ENCODE measurements at places on chromosomes 12 and 14.
A peak's percentile ranks its signal among the peaks of the same experiment; 100 is the strongest.

- DNase-seq = no peak
Measured at GRCh38 chr12:25200703-25201102, 5.7 kb downstream of the ETFRF1 start.

- DNase-seq = no peak
Measured at GRCh38 chr12:132247718-132248452, 81.5 kb downstream of the GALNT9 start.

DNA sequence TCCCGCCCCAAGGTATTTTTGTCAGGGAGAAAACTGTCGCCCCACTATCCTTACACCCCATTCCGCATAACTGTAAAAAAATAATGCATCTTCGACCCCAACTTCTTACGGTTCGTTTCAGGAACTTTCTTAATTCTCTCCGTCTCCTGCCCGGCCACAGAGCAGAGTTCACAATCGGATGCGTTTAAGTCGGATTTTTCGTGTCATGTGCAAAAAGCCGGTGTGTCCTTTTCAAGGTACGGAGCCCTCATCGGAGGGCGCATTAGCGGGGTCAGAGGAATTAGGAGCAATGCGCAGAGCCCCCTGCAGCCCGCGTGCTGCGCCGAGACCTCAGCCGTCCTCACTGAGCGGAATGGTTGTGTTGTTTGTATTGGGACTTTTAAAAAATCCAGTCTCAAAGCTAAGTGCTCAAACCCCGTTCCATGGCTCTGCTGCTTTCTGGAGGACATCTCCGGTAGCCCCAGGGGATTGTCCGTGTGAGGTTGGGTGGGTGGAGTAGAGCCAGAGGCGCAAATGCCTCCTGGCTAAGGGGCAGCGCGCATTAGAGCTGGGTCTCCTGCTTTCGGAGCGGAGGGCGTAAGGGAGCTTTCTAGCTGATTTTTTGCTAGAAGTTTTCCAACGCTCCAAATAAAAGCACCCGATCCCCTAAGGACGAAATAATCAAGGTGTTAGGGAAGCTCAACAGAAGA is 3.9 kb upstream of the GSC start:
- peak; percentile 2 for DNase-seq

DNA sequence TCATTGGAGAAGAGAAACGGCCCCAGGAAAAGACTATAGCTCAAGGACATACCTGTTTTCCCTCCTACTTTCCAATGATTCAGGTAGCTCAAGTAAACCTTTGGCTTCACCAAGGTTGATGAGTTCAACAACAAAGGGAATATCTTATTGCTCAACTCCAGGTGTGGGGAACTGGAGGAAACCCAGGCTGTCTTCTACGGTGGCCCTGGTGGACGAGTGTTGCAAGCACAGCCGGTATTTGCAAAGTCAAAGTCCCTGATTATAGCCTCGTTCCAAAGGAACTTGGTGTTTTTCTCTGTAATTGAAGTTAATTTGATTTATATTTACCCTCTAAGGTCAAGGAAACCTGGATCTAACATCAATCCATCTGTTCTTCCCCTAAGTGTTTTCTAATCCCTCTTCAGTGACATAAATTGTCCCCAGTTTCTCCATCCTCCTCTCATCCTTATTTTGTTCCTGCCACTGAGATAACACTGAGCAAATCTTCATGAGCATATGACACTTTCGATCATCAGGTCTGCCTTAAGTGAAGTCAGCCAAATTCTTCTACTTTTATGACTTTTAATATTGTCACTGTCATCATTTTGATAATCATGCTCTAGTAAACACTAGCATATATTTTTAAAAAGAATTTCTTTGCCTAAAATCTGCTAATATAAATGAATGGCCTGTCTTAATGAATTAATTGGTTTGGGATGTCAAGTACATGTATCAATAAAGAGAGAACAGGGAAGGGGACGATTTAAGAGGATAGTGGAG is 174.6 kb upstream of the TBX3 start:
- no peak for DNase-seq

DNA sequence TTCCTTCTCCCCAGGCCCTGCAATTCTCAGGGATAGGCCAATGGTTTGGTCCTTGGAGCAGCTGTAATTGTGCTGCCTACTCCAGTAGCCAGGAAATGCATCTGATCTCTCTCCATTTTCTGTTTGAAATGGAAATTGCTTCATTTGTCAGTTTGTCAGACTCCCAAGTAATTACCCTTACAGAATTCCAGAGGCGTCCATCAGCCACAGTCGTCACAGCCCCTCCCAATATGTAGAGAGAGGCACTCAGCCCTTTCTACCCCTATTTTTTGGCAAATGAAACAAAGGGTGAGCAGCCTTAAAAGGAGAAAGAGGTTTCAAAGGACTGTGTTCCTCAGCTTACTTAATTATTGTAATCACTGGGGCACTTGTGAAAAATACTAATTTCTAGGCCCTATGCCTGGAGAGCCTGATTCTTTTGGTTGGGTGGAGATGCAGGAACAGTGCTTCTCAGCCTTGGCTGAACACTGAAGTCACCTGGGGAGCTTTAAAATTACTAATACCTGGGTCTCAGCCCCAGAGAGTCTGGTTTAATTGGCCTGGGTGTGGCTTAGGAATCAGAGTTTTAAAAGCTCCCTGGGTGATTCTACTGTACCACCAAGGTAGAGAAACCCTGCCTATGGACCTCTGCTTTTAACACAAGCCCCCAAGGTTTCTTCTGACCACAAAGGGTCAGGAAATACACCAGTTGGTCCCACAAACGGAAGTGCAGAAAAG is 190.0 kb downstream of the EMP1 start:
- DNase-seq = no peak
